ENCODE measurements at places on chromosomes 2 and 18.

DNA sequence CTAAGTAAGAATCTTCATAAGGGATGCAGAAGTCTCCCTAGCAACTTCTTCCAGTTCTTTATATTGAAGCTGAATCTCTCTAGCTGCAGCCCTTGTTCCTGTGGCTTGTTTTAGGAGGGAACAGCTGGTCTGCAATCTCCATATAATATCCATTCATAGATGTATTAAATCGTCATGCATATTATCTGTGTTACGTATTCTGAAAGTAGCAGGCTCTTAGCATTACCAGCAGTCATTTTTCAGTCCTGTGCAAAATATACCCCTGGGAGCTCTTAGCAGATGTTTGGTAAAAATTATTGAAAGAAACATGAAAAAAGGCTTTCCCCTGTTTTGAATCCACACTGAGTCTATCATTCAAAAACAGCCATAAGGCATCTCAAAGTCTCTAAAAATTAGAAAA lies 385.3 kb downstream of the IRS1 start:
- DNase-seq = no peak

- DNase-seq = no peak
Observed at GRCh38 chr2:31299547-31299946, 65.6 kb downstream of the EHD3 start.

DNA sequence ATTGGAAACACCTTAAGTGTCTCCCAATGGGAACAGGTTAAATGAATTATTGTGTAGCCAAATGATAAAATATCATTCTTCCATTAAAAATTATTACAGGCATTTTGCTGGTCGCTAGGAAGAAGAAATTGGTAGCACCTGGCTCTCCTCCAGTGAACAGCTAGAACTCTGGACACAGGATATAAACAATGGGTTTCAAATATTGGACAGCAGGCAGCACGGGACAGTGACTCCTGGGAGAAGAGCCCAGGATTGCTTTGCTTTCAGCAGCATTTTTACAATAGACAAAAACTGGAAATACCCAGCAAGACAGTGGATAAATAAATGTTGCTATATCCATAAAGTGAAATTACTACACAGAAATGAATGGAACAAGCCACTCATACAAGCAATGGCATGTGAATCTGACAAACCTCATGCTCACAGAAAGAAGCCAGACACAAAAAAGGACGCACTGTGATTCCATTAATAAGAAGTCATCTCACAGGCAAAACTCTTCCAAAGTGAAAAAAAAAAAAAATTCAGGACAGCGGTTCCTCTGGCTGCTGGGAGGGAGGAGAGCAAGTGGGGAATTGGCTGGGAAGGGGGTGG lies 50.5 kb downstream of the LAMA1 start:
- DNase-seq = no peak

DNA sequence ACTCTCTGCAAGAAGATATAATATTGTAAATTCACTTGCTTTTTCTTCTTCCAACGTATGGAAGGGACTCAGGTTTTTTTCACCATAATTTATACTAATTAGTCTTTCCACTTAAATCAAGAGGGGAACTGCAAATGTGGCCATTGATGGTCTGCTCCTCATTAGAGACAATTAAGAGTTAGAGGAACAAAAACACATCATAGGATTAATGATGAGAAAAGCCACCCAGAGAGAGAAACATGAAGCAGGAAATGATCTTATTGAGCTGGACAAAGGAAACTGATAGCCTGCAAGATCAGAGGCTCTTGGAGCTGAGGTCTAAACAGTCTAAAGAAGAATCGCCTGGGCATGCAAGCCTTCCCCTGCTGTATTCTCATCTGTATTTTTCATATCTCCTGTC lies 151.2 kb upstream of the NRP2 start:
- DNase-seq = no peak

GRCh38 chr2:44801289-44801840 lies 140.1 kb upstream of the SIX3 start:
- DNase-seq = no peak

DNA sequence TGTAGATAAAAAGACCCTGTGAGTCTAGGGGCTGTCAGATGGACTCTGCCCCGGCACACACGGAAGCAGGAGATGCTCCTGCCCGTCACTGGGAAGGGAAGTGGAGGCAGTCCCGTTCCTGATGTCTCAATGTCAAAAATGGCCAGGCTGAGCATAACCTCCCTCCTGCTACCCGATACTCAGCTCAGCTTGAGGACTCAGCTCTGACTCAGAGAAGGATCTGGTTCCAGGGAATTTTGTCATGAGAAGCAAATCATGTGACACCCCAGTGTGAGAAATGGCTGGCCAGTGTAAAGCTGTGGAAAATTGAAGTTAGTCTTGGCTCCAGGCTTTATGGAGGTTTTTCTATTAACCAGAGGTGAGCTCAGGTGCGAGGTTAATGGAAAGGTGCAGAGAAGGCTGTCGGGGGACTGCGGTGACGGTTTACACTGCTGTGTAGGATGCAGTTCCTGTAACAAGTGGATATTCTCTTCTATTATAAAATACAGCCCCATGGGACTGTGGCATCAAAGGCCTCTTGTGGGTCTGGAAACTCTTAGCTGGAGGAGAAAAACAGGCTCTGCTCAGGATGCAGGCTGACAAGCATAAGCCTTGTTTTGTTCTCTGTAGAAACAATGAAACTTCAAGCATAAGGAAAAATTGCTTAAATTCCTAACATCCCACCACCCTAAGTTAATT lies 24.7 kb upstream of the AGAP1 start:
- DNase-seq = no peak

DNA sequence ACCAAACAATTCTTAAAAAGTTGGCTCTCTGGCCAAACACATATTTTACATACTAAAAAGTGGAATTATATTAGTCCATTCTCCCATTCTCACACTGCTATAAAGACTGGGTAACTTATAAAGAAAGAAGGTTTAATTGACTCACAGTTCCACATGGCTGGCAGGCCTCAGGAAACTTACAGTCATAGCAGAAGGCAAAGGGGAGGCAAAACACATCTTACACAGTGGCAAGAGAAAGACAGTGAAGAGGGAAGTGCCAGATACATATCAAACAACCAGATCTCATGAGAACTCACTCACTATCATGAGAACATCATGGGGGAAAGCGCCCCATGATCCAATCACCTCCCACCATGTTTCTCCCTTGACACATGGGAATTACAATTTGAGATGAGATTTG lies 42.6 kb downstream of the EDAR start:
- DNase-seq = no peak

Measured in activated T-cell treated with anti-CD3 and anti-CD28 coated beads for 24 hours (primary cell).